Right renal cortex interstitium (tissue), 3 donors: ENCODE measurements at places on chromosomes 2 and 18. TPM values are rescaled to one million over a fixed set of nuclear protein-coding genes. Genes with fewer than 3 reads are reported as not detected.
A peak's percentile ranks its signal among the peaks of the same experiment; 100 is the strongest.

DNA sequence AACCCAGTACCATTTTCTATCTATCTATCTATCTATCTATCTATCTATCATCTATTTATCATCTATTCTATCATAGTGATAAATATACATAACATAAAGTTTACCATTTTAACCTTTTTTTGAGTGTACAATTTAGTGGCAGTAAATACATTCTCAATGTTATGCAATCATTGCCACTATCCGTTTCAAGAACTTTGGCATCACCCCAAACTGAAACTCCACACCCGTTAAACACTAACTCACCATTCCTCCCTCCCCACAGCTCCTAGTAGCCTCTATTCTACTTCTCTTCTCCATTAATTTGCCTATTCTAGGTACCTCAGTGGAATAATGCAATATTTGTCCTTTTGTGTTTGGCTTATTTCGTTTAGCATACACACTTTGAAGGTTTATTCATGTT is 82.5 kb upstream of the KCNE4 start:
- DNase-seq: no peak

DNA sequence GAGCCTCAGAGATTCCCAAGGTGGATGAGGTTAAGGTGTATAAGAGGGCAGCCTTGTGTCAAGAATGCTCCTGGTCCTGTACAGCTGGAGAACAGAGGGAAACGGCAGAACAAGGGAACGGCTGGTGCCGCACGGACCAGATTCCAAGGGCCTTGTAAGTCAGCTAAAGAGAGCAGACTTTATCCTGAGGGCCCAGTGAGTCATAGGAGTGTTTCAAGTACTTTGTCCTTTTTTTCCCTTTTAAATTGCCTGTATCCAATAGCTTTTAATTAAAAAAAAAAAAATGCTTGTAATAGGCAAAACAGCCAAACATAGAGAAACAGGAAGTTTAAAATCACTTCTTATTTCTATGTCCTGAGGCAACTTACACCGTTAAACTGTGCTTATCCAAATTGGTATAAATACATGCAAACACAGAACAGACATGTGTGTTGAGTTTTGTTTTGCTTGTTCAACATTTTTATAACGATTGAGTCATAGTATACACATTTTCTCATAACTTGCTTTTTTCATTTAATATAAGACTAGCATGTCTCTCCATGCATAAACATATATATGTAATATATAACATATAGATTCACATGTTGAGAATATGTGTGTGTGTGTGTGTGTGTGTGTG is 42.1 kb upstream of the EVA1A start:
- DNase-seq: no peak

Gene TNFAIP6
- 1.4 TPM for polyA plus RNA-seq

DNA sequence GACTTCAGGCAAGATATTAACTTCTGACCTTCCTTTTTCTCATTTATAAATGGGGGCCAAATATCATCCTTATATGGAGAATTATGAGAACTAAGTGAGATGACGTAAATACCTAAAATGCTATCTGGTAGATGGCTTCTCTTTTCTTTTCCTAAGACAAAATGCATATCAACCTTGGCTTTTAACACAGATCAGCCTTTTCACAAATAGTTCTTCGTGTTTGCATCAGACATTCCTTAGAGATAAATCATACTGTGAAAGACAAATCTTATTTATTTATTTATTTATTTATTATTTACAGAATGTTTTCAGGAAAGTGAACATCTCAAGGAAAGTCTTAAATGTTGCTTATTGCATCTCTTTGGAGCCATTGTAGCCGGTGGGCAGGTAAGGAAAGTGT is 62.8 kb downstream of the NBEAL1 start:
- DNase-seq: no peak

DNA sequence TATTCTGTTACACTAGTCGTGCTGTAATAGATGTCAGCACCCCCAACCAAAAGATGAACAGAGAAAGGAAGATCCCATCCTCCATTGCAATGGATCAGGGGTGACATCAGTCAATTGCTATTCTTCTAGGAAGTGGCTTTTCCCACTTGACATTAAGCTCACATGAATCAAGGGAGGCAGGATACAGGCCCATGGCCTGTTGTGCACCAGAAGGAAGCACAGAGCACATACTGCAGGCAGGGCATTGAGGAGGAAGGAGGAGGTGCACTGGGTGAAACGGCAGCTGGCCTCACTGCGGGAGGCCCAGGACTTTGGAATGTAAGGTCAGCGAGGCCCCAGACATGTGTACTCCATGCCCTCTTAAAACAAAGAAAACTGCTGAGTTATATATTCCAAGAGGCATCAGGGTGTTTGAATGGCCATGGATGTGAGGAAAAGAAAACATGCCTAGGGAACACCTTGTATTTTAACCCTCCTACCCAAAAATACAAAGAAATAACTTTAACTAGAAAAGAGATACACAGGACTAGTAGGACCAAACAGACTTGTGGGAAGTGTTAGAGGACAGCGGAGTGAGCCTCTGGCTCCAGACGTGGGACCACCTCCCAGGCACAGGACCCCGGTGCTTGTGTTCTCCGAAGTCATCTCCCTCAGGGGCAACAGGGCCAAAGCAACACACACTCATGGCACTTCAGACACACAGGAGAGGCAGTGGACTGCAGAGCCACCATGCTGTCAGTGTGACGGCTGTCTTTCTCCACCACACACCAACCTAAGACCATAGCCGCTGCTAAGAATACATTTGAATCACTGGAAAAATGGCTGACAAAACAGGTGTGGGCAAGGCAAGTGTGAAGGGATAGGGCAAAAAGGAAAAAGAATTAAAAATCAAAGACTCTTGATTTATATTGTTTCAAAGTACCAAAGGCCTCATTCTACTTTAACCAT is 51.4 kb upstream of the RIOK3 start:
- DNase-seq: no peak

- no peak for DNase-seq
These were observed 53.2 kb downstream of the SH3YL1 start for GRCh38 chr2:210660-211059.

Gene KCNS3
- polyA plus RNA-seq: 8.1 TPM

Gene FTCDNL1
- polyA plus RNA-seq: 1.2 TPM

DNA sequence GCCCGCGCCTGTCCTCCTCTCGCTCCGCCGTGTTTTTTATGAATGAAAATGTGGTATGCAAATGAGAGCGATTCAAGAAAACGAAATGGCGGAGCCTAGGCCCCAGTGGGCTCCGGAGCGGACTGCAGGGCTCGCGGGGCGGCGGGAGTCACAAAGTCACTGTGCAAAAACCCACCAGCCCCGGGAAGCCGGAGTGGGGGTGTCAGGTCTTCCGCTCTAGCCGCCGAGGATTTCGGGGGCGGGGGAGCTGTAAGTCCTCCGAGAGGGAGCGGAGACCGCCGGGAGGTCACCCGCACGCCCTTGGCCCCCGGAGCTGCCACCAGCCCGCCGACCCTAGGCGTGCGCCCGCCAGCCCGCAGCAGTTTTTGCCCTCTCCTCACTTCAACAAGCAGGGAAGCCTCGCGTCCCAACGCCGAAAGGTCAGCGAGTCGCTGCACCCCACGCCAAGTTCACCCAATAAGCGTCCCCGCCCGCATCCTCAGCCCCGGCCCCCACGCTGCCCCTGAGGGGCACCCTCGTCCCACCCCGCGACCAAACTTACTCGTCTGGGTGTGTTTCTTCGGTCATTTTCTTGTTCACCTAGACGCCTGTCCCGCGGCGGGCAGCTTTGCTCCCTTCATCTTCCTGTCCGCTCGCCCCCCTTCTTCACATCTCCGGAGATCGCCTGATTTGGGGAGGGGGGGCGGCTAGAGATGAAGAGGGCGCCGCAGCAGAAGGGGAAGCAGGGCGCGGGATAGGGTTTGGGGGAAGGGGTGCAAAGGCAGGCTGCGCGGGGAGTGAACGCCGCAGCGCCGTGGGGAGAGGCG is 775 bp downstream of the SPRED2 start:
- peak; percentile 27 for DNase-seq

DNA sequence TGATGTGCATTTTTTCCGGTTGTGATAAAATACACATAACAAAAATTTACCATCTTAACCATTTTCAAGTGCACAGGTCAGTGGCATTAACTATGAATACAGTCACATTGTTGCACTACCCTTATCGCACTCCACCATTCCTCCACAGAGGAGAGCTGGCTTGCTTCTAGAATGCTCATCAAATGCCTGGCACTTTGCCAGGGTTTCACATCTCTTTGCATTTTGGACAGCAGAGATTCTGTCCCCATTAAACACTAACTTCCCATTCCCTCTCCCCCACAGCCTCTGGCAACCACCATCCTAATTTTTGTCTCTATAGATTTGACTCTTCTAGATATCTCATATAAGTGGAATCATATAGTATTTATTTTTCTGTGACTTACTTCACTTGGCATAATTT is 165.0 kb downstream of the ASB1 start:
- DNase-seq: no peak

GRCh38 chr18:59697236-59697932 is at the start of gene CCBE1:
TSS of gene CCBE1 (minus strand) at chr18:59697423.
- DNase-seq: peak; percentile 70

- no peak for DNase-seq
These were observed 14.6 kb upstream of the AFG3L2 start for GRCh38 chr18:12391487-12392165.

Gene DBI
- 290 TPM for polyA plus RNA-seq

DNA sequence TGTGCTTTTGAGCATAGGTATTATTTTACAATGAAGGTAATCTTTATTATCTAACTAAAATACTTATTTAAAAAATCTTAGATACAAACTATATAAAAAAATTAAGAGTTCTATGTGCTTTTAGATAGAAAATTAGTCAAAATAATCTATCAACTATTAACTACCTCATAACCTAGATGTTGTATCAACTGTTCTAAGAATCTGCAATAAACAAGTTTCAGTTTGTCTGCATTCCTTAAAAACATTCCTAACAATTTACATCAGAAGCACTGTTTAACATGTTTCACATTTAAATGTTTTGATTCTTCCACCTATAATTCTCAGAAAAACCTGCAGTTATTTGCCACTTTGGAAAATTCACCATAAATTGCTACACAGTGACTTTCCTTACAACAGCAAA is 33.3 kb downstream of the NDUFS1 start:
- DNase-seq: no peak

Gene ADRA2B
- 2.5 TPM for polyA plus RNA-seq

GRCh38 chr2:147122944-147123343 is 721.9 kb upstream of the ACVR2A start:
- DNase-seq: no peak

DNA sequence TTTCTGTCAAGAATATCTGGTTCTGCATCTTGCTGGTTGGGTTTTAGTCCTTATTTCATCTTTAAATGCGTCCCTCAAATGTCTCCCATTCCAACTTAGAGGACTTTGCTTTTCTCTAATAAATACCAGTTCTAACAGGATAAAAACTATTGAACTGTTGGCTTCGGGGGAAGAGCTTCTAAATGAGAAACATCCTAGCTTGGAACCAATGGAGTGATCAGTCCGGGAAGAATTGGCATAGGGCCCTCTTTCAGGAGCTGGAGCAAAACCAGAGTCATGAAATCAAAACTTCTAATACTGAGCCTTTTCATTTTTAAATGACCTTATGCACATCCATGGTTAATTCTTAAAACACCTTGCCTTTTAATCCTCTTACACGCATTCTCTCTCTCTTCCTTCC is 401.6 kb upstream of the SMIM21 start:
- DNase-seq: no peak

DNA sequence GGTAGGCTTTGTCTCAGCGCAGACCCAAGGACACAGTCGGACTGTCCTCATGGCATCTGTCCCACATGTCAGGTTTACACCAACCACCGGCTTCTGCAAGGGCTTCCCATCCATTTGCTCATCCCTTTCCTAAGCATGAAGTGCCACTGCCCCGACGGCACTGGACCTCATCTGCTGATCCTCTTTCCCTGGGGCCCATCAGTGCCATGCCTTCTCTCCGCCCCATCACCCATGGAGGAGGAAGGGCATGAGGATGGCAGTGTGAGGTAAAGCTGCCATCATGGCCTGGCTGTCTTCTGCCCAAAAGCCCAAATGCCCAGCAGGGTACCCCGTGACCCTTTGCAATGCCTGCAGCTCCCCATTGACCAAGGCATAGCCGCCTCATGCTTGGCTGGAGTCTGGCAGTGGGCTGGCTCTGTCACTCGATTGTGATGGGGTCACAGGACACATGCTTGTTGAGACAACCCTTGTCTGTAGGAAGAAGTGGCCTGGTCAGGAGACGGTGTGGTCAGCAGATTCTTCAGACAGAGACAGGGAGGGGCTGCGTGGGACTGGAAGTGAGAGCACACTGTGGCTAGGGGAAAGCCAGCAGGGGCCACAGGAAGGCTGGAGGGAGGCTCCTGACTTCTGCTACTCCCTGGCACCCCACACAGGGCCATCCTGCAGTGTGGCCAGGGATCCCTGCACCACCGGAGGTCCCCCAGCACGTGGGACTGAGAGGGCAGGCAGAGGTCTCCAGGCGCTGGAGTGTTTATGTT is 493.7 kb upstream of the HS6ST1 start:
- DNase-seq: no peak

GRCh38 chr18:38526922-38527321 is 961.3 kb upstream of the CELF4 start:
- no peak for DNase-seq

- DNase-seq: no peak
These were observed 50.0 kb downstream of the LPIN1 start for GRCh38 chr2:11796190-11797171.

- DNase-seq: no peak
These were observed 193.2 kb upstream of the DDX18 start for GRCh38 chr2:117621326-117621725.

Gene ABCB6
- 37.5 TPM for polyA plus RNA-seq

GRCh38 chr2:136247204-136247950 is 129.4 kb upstream of the CXCR4 start:
- DNase-seq: no peak

- no peak for DNase-seq
These were observed 46.5 kb downstream of the ZAP70 start for GRCh38 chr2:97759727-97760407.
